ENCODE measurements at places on chromosomes 16 and 17.

GRCh38 chr17:13420418-13420826 lies 181.3 kb downstream of the HS3ST3A1 start:
- DNase-seq = no peak

DNA sequence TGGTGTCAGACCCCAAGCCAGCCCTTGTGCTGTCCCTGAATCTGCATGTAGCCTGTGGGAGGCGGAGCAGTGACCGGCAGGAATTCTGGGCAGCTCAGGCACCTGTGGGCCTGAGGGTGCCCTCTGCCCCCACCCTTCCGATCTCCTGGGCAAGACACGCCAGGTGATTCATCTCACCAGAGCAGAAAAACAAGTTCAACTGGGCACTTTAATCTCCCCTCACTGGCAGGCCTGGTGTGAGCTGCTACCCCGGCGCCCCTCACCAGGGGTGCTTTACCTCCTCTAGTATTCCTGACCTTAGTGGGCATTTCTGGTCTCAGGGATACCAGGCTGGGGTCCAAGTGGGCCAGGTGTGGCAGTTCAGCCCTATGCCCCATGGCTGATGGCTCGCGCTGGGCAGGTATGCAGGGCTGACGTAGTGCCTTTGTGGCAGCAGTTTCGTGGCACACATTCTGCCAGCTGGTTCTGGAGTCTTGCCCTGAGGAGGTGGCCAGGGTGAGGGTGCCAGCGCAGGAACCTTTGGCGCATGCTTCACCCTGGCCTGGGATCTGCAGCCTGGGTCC lies 6.0 kb downstream of the ERBB2 start:
- no peak for DNase-seq

DNA sequence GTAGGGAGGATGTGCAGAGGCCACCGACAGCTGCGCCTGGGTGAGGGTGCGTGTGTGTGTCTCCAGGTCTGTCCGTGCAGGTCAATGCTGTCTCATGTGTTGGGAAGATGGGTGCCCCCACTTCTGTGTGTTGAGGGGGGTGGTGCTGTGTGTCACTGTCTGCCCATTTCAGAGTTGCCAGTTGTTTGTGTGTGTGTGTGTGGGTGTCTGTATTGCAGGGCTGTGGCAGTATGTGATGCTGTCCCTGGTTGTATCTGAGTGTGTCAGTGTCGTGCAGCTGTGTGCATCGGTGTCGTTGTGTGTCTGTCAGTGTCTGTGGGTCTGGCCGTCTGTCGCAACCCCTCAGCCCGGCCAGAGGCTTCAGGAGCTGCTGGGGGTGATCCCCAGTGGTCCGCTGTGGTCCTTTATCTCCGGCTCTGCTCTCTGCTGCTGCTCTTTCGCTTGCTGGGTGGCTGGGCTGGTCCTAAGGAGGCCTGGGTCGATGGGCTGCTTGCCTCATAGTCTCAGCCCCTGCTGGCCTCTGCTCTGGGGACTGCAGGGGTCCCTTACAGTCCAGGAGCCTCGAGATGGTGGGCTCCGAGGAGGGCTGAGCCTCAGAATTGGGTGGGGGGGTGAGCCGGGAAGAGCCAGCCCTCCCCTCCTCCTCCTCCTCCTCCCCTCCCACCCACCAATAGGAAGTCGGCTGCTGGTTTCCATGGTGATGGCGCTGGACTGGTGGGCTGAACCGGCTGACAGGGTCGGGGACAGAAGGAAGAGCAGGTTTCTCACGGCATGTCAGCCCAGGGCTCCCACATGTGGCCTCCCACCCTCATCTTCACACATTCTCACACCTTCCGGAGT lies at the start of gene TSPOAP1:
TSS of gene TSPOAP1 (minus strand) at position 601 of the 840 bp plus-strand sequence. CDS start 875 bp downstream, outside the sequence.
- no peak for DNase-seq

DNA sequence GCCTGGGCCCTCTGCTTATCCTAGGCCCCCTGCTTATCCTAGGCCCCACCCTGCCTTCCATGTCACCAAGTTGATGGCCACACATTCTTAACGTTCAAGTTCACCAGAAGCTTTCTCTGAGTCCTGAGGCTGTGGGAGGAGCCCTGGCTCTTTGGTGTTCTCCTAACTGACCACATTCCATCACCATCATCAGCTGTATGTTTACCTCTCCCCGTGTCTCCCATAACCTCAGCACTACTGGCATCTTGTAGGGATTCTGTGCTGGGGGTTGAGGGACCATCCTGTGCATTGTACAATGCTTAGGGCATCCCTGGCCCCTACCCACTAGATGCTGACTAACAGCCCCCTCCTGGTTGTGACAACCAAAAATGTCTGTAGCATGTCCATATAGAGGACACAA lies 99.3 kb downstream of the NDE1 start:
- DNase-seq = no peak

GRCh38 chr17:4135489-4135888 lies 7.3 kb downstream of the ZZEF1 start:
- DNase-seq = no peak

DNA sequence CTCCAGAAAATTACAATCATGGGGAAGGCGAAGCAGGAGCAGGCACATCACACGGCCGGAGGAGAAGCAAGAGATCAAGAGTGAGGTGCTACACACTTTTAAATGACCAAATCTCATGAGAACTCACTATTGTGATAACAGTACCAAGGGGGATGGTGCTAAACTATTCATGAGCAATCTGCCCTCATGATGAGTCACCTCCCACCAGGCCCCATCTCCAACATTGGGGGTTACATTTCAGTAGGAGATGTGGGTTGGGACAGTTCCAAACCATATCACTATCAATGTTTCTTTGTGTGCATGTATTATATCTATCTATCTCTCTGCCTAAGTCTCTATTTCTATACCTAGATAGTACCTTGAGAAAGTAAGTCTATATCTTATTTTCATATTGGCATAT lies 724.8 kb downstream of the CDH11 start:
- no peak for DNase-seq

DNA sequence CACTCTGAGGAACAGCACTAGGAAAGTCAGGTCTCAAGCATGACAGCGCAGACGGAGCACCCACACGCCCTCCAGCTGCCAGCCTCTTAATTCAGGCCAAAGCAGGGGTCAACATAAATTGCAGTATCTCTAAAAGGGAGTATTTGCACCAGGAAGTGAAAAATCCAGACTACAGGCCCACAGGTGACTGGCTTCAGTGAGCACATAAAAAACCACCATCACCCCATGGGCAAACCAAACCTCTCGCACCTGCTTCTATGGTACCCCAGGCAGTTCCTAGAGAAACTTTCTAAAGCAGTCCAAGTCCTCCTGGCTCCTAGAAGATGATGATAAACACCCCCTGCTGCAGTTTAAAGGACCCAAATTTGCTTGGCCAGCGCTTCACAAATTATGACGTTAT lies 129.8 kb downstream of the ZNF423 start:
- no peak for DNase-seq

DNA sequence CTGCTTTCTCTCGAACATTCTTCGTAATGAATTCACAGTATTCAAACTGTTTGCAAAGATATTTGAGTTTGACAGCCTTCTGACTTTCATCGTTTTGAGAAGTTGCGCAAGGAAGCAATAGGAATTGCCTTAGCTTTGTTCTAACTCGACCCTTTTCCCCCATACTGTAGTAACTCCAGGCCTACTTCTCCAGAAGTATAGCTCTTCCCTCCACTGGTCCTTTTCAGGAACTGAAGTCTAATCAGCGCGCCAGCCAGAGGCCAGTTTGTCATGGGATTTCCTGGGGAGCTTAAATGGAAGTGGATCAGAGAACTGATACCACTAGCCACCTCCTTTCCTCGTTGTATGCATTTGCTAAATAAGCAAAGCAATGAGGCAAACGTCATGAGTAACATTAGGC lies 27.9 kb downstream of the CDR2 start:
- no peak for DNase-seq

- peak; percentile 72 for DNase-seq
These were observed 17.9 kb downstream of the UTP4 start for GRCh38 chr16:69150146-69150865.

GRCh38 chr16:56549744-56550385 lies 15.0 kb upstream of the MT4 start:
- no peak for DNase-seq

- DNase-seq = no peak
These were observed 70.8 kb downstream of the ABR start for GRCh38 chr17:1108765-1109605.

DNA sequence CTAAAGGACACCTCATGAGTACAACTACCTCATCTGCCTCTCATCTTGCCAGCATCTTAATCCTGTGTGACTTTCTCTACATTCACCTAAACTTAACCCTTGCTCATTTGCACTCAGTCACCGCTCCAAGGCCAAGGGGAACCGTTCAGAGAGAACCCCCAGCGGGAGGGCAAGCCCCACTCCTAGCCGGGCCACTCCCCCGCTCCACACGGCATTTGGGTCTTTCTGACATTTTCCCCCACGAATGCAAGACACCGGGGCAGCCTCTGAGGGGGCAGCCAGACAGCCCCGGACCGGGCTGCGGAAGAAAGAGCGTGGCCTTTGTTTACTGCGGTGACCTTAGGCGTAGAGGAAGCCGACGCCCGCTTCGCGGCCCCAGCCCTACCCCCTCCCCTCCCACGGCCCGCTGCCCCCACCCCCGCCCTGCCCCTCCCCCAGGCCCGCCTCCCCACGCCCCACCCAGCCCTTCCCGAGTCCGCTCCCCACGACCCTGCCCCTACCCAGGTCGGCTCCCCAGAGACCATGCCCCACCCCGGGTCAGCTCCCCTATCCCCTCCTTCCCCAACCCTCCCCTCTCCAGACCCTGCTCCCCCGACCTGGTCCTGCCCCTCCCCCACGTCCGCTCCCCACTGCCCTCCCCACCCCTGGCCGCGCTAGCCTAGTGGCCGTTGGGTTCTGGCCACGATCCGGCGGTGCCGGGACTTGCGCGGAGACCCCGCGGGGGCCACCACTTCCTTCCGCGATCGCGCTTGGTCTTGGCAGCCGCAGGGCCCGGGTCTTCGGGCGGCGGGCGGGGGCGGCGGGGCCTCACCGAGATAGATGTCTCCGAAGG lies 789 bp downstream of the CSNK1D start:
- DNase-seq = no peak

GRCh38 chr17:74961657-74962350 lies 10.8 kb downstream of the HID1 start:
- peak; percentile 83 for DNase-seq

GRCh38 chr17:75356260-75356937 lies 49.1 kb downstream of the GRB2 start:
- no peak for DNase-seq

DNA sequence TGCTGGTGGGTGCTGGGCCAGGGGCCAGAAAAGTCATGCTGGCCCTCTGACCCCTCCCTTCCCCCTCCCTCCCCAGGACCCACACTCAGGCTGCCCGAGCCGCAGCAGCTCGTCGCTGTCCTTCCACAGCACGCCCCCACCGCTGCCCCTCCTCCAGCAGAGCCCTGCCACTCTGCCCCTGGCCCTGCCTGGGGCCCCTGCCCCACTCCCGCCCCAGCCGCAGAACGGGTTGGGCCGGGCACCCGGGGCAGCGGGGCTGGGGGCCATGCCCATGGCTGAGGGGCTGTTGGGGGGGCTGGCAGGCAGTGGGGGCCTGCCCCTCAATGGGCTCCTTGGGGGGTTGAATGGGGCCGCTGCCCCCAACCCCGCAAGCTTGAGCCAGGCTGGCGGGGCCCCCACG lies 8.3 kb upstream of the CISD3 start:
- DNase-seq = no peak

GRCh38 chr17:55728833-55729232 lies 6.2 kb upstream of the TMEM100 start:
- DNase-seq = no peak

GRCh38 chr16:54049591-54050458 lies 236.8 kb downstream of the IRX3 start:
- DNase-seq = no peak

DNA sequence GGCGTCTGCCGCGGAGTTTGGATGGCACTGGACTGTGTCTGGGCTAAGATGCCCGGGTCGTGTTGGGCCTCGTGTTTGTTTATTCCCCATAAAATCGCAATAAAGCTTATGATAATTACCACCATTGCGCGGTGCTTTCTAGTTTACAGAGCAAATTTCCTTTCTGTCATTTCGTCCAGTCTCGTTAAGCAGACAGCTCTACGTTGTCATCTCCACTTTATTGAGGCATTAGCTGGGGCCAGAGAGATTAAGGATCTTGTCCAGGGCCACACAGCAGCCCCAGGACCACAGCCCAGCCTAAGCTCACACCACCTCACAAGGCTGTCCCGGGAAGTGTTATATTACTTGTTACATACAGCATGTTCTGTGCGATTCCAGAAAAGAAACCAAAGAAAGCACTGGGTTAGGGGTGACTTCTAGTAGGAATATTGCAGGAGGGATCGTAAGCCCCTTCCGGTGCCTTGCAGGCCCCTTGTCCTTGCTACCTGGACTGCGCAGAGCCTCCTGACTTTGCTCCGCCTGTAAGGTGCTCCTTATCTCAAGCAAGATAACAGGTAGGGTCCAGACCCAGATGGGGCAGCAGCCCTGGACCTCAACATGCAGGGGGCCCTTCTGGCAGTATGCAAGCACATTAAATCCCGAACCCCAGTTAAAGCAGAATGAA lies 6.3 kb downstream of the NOS2 start:
- DNase-seq = no peak

DNA sequence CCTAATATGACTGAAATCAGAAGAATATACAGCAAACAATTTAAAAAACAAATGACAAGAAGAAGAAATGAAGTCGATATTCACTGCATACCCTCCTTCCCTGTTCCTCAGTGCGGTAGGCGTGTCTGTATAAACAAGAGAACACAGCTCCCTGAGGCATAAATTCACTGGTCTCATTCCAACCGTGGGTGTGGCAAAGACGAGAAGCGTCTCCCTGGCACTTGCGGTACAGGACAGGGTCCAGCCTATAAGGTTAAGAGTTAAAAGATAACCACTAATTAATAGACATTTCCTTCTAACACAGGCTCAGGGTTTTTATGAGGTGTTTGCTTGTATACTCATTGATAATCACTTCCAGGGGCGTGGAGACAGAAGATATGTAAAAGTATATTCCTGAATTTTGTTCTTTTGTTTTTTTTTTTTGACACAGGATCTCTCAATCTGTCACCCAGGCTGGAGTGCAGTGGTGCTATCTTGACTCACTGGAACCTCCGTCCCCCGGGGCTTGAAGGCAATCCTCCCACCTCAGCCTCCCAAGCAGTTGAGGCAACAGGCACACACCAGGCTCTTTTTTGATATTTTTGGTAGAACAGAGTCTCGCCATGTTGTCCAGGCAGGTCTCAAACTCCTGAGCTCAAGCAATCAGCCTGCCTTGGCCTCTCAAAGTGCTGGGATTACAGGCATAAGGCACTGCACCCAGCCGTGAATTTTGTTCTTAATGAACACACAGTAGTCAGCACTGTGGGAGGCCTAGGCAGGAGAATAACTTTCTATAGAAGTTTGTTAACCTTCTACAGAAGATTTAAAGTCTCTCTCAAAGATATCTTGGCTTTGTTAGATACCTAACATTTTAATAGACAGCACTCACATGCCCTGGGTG lies 59.1 kb upstream of the CLEC18B start:
- DNase-seq = no peak

- DNase-seq = no peak
These were observed 4.9 kb upstream of the SOX9 start for GRCh38 chr17:72115781-72116525.

Data from right renal pelvis (tissue), 4 donors.